ENCODE measurements at places on chromosomes 1 and 21.

GRCh38 chr1:208251015-208251414, 6.8 kb upstream of the PLXNA2 start:
- no peak for DNase-seq
- H3K4me3 ChIP-seq = no peak overlapping the region
- H3K4me1 ChIP-seq = no peaks in the 10 kb centered on the region

GRCh38 chr1:226248091-226248490, 24.6 kb downstream of the MIXL1 start:
- H3K27ac ChIP-seq = no peak overlapping the region
- H3K36me3 ChIP-seq = peaks cover 52% of the 10 kb centered on the region
- no peak for DNase-seq
- no peak overlapping the region for H3K4me3 ChIP-seq
- no peaks in the 10 kb centered on the region for H3K27me3 ChIP-seq

- no peak overlapping the region for H3K4me3 ChIP-seq
- DNase-seq = no peak
- H3K27me3 ChIP-seq = peaks cover 34% of the 10 kb centered on the region
- H3K4me1 ChIP-seq = no peaks in the 10 kb centered on the region
- H3K36me3 ChIP-seq = no peaks in the 10 kb centered on the region
Observed at GRCh38 chr1:34055818-34056217, 109.2 kb downstream of the CSMD2 start.

GRCh38 chr1:206703661-206704060, 19.0 kb downstream of the MAPKAPK2 start:
- peak overlapping the region; percentile 80 for H3K4me3 ChIP-seq
- H3K4me1 ChIP-seq = peaks cover 92% of the 10 kb centered on the region
- no peaks in the 10 kb centered on the region for H3K27me3 ChIP-seq
- peak overlapping the region; percentile 81 for H3K27ac ChIP-seq

DNA sequence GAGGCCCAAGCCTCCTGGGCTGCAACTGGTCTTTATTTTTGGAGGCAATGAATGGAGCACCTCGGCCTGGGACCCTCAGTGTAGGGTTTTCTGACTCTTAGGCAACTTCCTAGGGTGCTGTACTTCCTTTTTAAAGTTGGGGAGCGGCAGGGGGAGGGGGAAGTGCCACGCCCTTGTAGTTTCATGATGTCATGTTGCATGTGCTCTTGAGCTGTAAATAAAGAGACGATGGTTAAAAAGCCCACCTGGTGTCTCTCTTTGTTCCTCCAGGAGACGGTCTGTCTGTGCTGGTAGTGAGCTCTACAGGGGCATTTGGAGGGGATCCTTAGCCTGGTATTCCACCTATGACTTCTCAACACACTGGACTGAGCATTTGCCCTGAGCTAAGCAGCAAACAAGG, 10.3 kb upstream of the AGTRAP start:
- peaks cover 10% of the 10 kb centered on the region for H3K4me1 ChIP-seq
- no peak for DNase-seq
- H3K36me3 ChIP-seq = no peaks in the 10 kb centered on the region
- H3K27me3 ChIP-seq = no peaks in the 10 kb centered on the region

- peaks cover 18% of the 10 kb centered on the region for H3K4me1 ChIP-seq
- H3K4me3 ChIP-seq = peak overlapping the region; percentile 67
- DNase-seq = peak; percentile 28
- H3K36me3 ChIP-seq = no peaks in the 10 kb centered on the region
- peak overlapping the region; percentile 65 for H3K27ac ChIP-seq
Observed at GRCh38 chr1:230291731-230292620, 134.2 kb downstream of the PGBD5 start.

Measured in naive thymus-derived CD8-positive, alpha-beta T cell (primary cell).